Lung microvascular endothelial cell (primary cell): ENCODE measurements at places on chromosomes 4 and X.

DNA sequence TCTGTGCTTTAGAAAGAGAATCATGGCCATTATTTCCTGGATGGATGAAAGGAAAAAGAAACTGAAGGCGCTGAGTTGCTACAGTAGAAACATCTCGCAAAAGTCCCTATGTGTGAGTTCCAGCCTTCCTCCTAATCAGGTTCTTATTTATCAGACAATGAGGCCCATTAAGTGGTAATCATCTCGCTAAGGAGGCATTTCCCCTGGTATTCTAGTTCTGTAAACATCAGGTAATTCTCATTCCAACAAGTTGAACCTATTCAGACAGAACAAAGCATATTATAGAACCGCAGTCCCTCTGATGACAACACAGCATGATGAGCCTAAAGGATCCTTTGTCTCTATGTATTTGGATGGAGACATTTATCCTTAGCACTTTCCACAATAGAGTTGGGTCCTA lies 205.7 kb upstream of the MAOA start:
- DNase-seq: no peak

GRCh38 chrX:65035446-65035770 lies 59.2 kb upstream of the ZC4H2 start:
- no peak for DNase-seq

- DNase-seq: no peak
Observed at GRCh38 chrX:136731798-136732197, 48.9 kb downstream of the ARHGEF6 start.

- DNase-seq: peak; percentile 11
Observed at GRCh38 chr4:41722181-41722580, 26.3 kb downstream of the PHOX2B start.

DNA sequence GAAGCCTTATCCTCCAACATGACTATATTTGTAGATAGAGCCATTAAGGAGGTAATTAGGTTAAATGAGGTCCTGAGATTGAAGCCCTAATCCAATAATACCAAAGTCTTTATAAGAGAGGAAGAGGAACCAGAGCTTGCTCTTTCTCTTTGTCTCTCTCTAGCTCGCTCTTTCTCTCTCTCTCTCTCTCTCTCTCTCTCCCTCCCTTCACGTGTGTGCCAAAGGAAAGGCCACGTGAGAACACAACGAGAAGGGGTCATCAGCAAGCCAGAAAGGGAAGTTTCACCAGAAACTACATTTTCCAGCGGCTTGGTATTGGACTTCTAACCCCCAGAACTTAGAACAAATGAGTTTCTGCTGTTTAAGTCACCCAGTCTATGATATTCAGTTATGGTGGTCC lies 1540.5 kb downstream of the C4orf33 start:
- no peak for DNase-seq

DNA sequence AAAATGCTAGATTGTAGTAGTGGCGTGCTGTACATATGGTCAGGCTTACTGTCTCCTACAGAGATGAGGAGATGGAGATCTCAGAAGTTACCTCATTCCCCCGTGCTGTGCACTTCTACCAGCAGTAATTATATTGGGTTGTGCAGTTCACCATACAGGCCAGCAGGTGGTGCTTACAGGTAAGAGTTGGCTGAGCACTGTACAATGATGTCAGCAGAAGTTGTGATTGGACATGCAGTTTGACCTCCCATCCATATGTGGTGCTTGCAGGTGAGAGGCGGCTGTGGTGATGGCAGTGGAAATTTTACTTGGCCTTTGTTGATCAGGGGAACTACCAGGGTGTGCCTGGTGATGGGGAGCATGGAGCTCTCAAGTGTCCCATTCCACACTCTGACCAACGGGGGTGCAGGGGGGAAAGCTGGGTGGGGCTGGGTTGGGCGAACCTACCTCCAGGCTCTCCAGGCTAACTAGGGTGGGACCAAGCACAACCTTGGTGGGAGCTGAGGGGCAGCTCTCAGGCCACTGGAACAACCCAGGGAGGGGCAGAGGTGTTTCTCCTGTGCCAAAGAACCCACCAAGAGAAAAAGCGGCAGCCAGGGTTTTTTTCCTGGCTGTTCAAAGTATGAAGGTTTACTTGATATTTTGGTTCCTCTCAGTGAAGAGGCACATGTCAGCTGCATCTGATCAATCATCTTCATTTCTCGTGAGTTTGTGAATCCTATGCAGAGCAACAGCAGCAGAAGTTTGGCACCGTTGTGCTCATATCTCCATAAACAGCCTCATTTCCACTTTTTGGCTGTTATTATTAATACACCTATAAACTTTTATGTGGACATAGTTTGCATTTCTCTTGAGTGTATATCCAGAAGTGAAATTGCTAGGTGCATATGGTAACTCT lies 73.8 kb upstream of the FREM3 start:
- peak; percentile 62 for DNase-seq

DNA sequence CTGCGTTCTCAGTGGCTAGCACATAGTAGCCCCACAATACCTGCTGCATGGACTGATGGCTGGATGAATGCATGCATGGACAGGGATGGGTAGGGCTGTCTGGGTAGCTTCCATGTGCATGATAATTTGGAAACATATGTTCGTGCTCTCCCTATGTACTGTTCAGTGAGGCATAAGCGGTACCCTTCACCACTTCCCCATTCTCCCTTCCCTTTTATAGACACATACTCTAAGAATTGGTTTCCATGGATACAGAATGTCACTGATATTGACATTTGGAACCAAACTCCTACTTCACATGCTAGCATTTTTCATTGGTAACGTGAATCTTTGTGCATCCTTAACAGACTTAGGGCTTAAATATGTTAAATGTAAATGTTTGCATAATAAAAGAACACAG lies 20.4 kb downstream of the USP46 start:
- DNase-seq: no peak

- no peak for DNase-seq
Observed at GRCh38 chr4:36325926-36326325, 44.5 kb downstream of the DTHD1 start.

- no peak for DNase-seq
Observed at GRCh38 chrX:15207384-15207783, 62.5 kb downstream of the ASB9 start.

DNA sequence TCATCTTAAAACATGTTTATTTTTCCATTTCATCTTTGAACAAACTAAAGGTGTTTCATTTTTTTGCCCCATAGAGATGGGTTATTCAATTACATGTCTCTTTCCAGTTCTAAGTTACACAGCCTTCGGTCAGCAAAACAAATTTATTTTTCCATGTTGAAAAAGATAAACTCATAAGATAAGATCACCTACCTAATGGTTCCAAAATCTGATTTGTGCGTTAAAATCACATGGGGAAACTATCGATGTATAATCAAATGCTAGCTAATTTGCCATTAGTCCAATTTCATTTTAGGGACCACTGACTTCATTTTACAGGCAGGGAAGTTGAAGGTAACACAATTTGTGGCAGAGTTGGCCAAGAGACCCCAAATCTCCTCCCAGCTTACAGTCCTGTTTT lies 67.2 kb upstream of the ACSL1 start:
- no peak for DNase-seq

- DNase-seq: no peak
Observed at GRCh38 chr4:128298852-128299251, 11.2 kb upstream of the PGRMC2 start.

DNA sequence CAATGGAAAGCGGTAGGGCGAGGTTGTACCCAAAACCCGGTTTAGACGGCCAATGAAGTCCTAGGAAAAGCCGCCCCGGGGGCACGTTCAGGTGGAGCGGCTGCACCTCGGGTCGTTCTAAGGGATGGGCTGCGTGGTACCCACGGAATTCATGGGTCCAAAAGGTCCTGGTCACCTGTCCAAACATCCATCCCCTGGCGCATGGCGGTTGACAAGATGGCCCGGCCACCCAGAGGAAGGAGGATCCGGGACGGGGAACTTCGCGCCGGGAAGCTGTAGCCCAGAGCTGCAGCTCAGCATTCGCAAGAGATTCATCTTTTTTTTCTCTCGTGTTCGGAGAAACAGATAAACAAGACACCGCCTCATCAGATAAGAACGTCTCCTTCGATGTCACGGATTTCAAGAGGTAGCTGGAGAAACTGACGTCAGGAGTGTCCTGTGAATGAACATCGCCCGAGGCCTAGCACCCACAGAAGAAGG lies 10.9 kb downstream of the PITX2 start:
- DNase-seq: no peak

- DNase-seq: no peak
Observed at GRCh38 chrX:51047950-51048349, 137.4 kb downstream of the BMP15 start.

DNA sequence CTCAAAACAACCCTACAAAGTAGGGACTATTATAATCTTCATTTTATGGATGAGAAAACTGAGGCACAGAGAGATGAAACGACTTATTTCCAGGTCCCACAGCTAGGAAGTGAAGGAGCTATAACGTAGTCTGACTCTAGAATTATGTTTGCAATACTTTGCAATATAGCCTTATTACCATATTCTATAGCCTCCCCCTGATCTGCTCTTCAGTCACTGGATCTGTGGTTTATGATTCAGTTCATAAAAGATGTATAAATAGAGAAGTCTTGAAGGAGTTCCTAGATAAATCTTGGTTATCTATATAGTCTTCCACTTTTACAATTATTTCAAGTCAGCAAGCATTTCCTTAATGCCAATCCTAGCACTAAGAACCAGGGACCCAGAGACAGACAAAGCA lies 57.5 kb downstream of the OPHN1 start:
- no peak for DNase-seq

DNA sequence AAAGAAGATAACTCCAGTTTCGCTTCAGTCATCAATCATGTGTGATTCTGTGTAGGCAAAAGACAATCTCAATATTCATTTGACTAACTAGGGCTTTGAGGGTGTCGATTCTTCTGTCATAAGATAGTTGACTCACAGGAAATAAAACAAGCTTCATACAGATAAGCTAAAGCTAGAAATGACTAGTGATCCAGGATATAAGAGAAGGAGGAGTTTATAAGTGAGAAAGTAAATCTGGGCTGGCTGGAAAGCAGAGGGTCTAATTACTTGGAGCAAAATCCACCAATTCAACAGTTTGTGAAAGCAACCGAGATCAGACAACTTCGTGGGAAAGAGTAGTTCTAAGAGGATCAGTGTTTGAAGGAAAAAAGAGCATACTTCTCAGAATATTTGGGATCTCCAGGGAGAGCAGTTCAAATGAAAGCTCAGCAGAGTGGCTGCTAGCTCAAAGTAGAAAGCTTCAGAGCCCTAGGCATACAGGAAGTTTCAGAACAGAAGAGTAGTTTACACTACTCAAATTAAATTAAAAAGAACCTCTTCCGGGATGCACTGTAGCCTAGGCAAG lies 429.3 kb downstream of the INPP4B start:
- DNase-seq: peak; percentile 54

DNA sequence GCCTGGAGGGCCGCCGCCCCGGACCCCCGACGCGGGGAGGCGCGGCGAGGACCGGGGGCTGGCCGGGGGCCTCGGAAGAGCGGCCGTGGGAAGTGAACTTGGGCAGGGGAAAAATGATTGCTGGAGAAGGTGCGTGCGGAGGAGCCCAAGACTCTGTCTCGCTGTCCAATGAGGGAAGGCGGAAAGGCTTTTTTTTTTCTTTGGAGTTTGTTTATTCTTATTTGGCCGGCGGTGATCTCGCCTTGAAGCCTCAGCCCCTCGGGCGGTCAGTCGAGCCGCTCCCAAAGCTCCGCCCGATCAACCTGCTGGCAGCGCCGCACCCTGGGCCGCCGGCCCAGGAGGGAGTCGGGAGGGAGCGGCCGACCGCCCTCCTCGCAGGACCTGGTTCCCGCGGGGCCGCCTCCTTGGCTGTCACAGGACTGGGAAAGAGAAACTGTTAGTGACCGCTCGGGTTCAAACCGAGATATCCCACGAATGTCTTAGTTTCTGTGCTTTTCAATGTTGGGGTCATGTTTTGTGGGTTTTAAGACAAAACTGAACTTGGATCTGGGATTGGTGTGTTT lies 2.5 kb downstream of the CPEB2 start:
- peak; percentile 55 for DNase-seq

GRCh38 chr4:128416921-128417320 lies 129.3 kb upstream of the PGRMC2 start:
- DNase-seq: peak; percentile 40

GRCh38 chr4:150579551-150580234 lies 2.3 kb upstream of the MAB21L2 start:
- peak; percentile 6 for DNase-seq

DNA sequence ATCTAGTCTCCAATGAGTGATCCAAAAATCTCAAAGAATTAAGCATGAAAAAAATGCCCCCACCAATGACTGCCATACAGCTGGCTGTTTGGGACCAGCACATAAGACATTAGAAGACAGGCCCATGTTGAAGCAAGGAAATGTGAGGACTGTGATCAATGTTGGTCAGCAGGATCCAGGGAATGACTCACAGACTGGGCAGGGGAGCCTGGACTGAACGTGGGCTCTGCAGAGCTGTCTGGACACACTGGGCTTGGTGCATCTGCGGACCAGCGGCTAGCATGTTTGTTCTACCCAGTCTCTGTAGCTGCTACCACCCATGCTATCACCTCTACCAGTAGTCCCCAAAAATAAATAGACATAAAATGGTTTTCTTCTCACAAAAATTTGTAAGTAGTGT lies 108.6 kb downstream of the PALLD start:
- peak; percentile 92 for DNase-seq

DNA sequence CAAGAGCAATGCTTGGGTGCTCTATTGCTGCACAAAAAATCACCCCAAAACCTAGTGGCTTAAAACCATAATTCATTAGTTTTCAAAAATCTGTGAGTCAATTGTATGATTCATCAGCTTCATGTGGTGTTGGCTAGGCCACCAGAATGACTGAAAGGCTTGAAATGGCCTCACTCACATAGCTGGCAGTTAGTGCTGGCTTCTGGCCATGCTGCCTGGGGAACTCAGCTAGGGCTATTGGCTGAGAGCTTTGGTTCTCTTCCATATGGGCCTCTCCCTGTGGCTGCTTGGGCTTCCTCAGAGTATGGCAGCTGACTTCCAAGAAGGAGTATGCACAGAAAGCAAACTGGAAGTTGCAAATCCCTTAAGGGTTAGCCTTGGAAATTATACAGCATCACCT lies 3.1 kb upstream of the MTMR1 start:
- DNase-seq: peak; percentile 23

DNA sequence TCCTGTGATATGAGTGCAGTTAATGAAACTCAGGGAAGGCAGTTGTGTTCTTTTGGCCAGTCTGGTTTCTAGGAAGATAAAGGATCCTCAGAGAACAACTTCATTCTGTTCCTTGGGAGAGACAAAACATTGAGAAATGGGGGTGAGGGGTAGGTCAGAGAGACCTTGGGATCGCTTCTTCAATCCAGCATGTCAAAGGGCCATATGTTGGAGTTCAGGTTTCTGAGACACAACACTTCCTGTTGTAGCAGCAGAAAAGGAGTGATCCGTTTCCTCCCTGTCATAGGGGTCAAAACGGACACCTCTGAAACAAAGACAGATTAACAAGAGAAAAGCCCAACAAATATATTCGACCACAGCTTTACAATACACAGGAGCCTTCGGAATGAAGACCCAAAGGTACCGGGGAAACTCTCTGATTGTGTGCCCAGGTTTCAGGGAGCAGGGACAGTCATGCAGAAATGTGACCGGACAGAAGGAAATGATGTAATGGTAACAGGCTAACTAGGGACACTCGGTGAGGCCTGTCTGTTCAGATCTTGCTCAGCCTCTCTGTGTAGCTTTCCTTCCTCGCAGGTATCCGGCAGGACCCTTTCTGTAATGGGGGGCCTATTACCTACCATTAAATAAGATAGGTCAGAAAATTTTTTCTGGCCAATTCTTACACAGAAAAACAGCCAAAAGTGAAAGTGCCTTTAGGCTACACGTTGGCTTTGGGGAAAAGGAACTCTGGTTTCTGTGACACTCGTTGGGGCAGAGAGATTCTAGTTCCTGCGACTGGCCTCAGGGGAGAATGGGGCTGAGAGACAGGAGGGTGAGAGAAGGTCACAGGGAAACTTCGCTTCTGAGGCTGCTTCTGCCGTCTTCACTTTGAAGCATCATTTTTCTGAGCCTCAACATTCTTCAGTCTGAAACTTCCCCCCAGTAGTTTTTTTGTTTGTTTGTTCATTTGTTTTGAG lies 103.3 kb upstream of the TLR3 start:
- peak; percentile 76 for DNase-seq
